ENCODE measurements at places on chromosomes 7 and 10. TPM values are rescaled to one million over a fixed set of nuclear protein-coding genes. Genes with fewer than 3 reads are reported as not detected.

The PLAC9 gene
- total RNA-seq, result 1.4 TPM

The LRRD1 gene
- total RNA-seq, result 0.92 TPM

The HHEX gene
- total RNA-seq, result 2.8 TPM

The CCL24 gene
- not detected for total RNA-seq

The TMEM139 gene
- total RNA-seq, result 0.46 TPM

The CLRN3 gene
- not detected for total RNA-seq

The NYAP1 gene
- total RNA-seq, result 38.8 TPM

The TM9SF3 gene
- total RNA-seq, result 134 TPM

The PDLIM1 gene
- 2.1 TPM for total RNA-seq

The CYP2E1 gene
- 18.0 TPM for total RNA-seq

The TAS2R41 gene
- total RNA-seq, result not detected

The SH2D4B gene
- 0.23 TPM for total RNA-seq

The TMEM243 gene
- total RNA-seq, result 6.5 TPM

The TAS2R5 gene
- 1.8 TPM for total RNA-seq

The MSMB gene
- not detected for total RNA-seq

The GATA3 gene
- total RNA-seq, result 0.69 TPM

The GSTK1 gene
- total RNA-seq, result 46.1 TPM

The FAM25G gene
- not detected for total RNA-seq

The ZDHHC16 gene
- 29.5 TPM for total RNA-seq

The INA gene
- 223 TPM for total RNA-seq

The CDHR3 gene
- 6.7 TPM for total RNA-seq

The C10orf143 gene
- 1.4 TPM for total RNA-seq

The RTKN2 gene
- 10.6 TPM for total RNA-seq

The BLNK gene
- total RNA-seq, result 0.23 TPM

The HOXA2 gene
- total RNA-seq, result not detected

The MPP7 gene
- 7.6 TPM for total RNA-seq

The CUBN gene
- 3.5 TPM for total RNA-seq

The TCAF2 gene
- total RNA-seq, result 0.92 TPM

The C10orf67 gene
- total RNA-seq, result 1.2 TPM

The VSTM2A gene
- 200 TPM for total RNA-seq

The ZDHHC6 gene
- total RNA-seq, result 28.6 TPM

The WNT2 gene
- 2.3 TPM for total RNA-seq

The FAM25C gene
- total RNA-seq, result not detected

The SPDYE5 gene
- not detected for total RNA-seq

The PON1 gene
- total RNA-seq, result 1.2 TPM

The CCZ1B gene
- total RNA-seq, result 146 TPM

The APBB1IP gene
- 3.7 TPM for total RNA-seq

The HABP2 gene
- total RNA-seq, result 0.23 TPM

The PLXNA4 gene
- 50.3 TPM for total RNA-seq

The FRMD4A gene
- 63.9 TPM for total RNA-seq

The ZNF804B gene
- total RNA-seq, result 8.3 TPM

The TMEM225B gene
- total RNA-seq, result 0.23 TPM

The PPIA gene
- total RNA-seq, result 674 TPM

The IRF5 gene
- 3.9 TPM for total RNA-seq

Data from diencephalon (tissue), 1 donor.